ENCODE measurements at places on chromosomes 12 and 14.

DNA sequence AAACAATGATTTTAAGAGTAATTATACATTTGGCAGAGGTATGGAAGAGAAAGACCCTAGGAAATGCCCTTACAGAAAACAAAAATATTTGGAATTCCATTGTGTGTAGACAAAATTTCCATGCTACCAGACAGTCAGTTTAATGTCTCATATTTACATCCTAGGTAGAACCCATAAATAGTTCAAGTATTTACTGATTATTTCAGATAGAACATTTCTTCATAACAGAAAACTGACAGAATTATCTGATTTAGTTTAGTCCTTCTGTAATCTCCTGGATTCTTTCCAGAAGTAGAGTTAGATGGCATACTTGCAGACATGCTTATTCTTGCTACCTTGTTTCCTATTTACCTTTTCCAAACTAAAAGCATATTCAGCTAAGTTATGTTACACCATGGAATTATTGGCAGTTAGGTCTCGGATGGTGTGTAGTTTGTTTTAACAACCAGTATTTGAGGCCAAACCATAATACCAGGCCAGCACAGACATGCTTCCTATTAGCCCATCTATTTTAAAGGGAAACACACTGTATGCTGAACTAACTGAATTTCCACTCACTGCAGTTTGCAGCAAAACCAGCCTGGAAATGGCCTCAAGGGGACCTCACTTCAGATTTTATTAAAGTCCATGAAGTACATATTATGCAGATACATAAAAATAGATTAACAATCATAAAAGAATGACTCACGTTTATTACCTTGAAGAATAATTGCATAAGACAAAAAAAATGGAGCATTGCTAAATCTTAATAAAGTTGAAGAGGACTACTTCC lies 126.6 kb upstream of the LRIG3 start:
- no peak for DNase-seq

GRCh38 chr12:12474931-12475795 lies 87.5 kb downstream of the DUSP16 start:
- DNase-seq, result peak; percentile 23

DNA sequence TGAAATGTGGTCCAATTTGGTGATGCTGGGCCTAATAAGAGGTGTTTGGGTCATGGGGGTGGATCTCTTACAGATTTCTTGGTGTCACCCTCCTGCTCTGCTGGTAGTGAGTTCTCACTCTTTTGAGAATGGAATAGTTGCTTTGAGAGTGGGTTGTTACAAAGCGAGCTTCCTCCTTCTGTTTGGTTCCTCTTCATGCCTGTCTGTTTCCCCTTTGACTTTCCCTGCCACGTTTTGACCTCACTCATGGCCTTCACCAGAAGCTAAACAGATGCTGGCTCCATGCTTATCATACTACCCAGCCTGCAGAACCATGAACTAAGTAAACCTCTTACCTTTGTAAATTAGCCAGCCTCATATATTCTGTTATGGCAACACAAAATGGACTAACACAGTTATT lies 57.7 kb upstream of the LDHB start:
- no peak for DNase-seq

DNA sequence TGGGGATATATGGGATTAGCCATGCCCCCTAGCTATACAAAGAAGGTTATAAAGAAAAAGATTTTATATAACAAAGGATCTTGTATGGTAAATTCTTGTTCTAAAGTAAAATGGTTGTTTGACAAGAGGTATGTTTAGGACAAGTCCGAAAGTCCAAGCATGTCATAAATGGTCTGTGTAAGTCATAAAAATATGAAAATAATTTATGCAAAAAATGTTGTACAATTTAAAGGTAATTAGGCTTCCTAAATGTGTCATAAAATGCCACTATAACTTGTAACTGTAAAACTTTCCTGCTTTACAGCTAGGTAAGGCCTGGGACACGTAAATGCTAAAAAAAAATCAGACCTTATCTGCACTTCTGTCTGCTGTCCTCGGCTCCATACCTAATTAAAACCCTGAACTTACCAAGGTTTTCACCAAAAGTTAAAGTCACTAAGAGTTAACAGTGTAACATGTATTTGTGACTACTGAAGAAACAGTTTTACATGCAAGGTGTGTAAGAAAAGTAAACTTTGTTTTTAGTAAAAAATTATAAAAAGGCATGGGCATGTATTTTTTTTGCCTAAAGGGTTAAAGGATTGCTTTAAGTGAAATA lies 110.0 kb upstream of the RESF1 start:
- no peak for DNase-seq
